EH (cell line): ENCODE measurements at places on chromosomes 5 and 9.

DNA sequence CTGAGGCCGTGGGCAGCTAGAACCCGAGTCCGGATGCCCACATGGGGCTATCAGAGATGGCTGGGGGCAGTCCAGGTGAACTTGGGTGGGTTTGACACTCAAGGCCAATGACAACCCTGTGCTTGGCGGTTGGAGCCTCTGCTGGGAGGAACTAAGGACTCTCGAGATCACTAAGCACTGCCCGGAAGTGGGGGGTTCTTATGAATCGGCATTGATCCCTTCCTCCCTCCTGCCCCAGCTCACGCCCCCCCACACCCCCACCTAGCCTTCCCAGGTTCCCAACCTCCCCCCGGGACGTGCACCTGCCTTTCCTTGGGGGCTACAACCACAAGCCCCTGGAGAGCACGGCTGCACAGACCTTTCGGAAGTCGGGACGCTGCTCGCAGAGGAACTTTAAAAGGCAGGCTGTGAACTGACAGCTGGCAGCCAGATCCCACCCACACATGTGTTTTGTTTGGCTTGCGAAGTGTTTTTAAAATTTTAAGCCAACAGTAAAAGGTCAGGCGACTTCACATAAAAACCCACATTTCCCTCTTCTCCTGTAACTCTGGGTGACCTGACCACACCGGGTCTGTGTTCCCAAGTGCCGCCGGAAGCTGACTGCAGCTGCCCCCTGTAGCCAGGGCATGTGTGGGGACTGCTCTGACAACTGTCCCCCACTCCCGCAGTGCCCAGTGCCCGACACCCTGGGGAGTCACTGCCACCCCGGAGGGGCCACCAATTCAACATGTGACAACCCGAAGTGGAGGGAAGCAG is 5.1 kb upstream of the RALGDS start:
- DNase-seq, result peak; percentile 65

DNA sequence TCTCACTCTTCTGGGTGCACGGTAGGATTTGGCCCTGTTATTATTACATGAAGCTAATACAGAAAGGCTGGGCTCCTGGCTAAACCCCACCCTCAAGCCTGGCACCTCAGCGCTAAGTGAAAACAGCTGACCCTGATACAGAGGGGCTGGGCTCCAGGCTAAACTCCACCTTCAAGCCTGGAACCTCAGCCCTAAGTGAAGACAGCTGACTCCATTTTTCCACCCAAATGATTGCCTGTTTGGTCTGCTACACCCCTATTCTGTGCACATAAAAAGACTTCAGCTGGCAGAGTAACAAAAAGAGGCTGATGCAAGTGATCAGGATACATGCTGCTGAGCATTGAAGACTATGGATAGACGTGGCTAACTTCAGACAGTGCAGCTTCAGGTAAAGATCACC is 148.4 kb upstream of the CLINT1 start:
- DNase-seq, result no peak

DNA sequence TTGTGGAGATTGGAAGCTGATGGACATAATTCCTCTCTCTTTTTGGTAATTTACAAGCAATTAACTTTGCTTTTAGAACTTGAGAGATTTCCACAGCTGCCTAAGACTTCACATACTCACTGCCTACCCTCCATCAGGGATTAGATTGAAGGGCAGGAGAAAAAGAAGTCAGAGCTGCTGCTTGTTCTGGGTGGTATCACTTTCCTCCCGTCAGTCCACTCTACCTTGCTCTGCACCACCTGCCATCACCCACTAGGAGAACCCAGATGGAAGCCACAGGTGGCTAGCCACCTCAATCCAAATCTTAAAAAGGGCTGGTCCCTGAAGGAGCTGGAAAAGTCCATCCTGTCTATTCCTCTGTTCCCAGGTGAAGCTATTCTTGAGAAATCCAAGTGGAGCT is 10.5 kb downstream of the IRF1 start:
- DNase-seq, result no peak

DNA sequence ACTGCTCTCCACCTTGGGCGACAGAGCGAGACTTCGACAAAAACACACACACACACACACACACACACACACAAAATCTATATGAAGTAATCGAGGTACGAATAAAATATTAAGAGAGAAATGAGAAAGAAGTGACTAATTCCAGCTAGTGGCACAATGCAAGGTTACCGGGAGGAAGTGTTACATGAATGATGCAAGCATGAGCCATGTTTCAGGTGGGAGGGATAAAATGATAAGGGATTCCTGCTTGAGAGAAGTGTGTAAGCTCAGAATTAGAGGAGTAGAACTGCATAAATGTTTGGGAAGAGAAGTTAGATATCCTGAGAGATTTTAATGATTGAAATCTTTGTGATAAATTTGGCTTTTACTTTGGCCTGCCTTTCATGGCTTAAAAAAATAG is 18.8 kb downstream of the HAPLN1 start:
- no peak for DNase-seq

GRCh38 chr9:89431930-89432725 is 65.8 kb downstream of the SEMA4D start:
- DNase-seq, result no peak

DNA sequence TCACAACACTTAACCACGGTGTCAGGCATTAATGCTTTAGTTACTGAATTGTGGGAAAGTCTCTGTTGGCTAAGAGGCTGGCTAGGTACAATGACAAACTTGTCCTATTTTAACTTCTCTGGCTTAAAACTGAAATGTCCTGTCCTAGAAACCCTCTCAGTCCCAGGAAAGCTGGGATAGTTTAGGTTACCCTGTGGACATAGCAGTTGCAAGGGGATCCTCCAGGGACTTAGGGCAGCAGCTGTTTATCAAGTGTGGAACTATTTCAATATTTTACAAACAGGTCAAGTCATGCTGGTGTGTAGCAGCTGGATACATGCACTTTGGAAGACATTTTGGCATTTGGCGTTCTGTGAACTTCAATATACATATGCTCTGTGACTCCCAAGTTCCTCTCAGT is 95.0 kb upstream of the ARRDC3 start:
- DNase-seq, result no peak

DNA sequence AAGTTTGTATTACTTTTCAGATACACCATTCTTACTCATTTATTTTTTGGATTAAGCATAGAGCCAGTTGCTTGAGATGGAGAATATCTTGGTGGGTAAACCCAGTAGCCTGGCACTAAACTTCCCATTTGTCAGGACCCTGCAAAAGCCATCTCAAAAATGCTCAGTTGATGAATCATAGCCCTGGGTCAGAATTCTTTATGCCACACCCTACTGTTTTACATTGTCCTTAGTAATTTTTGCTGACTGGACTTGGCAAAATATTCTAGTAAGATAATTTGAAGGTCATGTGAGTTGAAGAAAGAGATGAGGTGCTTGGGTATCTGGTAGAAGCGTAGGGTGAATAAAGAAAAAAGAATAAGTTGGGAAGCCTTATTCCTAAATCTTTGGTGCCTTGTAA is 50.7 kb downstream of the C7 start:
- no peak for DNase-seq

- no peak for DNase-seq
Observed at GRCh38 chr5:180113660-180114303, 42.2 kb upstream of the RNF130 start.

- no peak for DNase-seq
Observed at GRCh38 chr5:100841358-100842076, 61.6 kb downstream of the ST8SIA4 start.

DNA sequence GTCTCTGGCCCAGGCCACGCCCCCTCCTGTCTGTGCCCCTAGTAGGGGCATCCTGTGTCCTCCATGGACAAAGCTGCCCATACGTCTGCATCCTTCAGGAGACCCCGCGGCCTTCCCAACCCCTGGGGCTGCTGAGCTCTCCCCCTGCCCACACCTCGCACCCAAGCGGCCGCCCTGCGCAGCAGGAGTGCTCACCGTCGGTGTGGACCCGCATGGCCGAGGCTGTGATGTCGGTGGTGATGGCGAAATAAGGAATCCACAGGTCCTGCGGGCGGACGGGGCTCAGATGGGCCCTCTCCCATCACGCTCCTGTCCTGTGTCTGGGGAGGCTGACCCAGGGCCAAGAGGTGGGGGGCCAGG is 4.8 kb upstream of the NSMF start:
- no peak for DNase-seq

GRCh38 chr5:112004867-112005622 is 248.1 kb upstream of the NREP start:
- peak; percentile 93 for DNase-seq

DNA sequence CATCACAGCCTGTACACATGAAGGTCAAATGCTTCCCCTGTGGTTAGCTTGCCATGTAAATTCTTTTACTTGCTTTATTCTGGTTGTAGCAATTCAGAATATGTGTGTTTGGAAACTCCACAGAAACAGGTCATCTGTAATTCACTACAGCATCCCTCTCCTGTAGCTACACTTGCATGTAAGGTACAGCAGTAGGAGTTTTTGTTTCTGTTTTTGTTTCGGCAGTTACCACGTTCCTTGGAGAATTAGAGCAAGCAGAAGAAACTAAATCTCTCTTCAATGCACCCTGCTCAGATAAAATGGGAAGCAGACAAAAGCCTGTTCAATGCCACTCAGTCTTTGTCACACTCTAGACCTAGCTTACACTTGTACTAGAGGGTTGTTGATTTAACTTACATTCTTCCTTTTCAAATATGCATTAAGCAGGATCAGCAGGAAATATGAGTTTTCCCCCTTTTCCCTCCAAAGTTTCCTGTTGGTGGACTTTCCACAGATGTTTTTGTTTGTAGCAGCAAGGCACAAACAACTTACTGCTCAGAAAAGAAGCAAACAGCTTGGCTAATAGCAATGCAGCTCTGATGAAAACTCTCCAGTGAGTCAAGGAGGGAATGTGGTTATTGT is 80.9 kb downstream of the YIPF5 start:
- DNase-seq, result peak; percentile 40

- DNase-seq, result peak; percentile 30
Observed at GRCh38 chr5:157740229-157740610, 3.3 kb upstream of the LSM11 start.

DNA sequence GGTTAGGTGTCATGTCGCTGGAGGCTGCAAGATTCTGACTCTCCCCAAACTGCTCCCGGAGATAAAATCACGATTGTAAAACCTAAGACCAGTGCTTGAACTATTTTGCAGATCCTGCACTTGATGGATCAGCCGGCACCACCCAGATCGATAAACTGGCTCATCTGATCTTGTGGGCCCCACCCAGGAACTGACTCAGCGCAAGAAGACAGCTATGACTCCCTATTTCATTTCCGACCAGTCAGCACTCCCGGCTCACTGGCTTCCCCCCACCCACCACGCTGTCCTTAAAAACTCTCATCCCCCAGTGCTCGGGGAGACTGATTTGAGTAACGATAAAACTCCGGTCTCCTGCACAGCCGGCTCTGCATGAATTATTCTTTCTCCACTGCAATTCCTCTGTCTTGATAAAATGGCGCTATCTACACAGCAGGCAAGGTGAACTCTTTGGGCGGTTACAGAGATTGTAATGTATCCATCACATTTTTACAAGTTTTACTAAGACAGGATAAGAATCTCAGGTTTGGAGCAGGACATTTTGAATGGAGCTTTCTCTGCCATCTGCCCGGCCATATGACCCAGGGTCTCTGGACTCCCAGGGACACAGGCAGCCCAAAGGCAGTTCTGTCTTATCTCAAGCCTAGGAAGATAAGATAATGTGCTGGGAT is 10.6 kb upstream of the PPP1R26 start:
- DNase-seq, result peak; percentile 61

- DNase-seq, result peak; percentile 80
Observed at GRCh38 chr9:89374176-89374575, 55.9 kb downstream of the SECISBP2 start.

DNA sequence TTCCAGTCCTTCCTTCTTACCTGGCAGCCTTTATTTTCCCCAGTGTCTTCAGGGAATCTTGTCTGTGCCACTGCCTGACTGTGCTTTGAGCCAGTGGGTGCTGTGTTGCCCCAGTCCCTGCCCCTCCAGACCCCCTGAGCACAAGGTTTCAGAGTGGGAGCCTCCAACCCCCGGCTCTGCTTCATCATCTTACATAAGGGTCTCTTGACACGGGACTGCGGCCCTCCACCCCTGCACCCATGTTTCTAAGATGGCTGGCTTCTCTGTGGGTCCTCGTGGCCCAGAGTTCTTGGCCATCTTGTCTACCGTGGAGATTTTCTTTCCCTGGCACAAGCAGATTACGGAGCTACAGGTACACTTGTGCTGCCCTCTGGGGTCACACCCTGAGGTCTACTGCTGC is 194.1 kb downstream of the CACNA1B start:
- DNase-seq, result no peak

- no peak for DNase-seq
Observed at GRCh38 chr9:82894961-82895821, 167.8 kb downstream of the RASEF start.

DNA sequence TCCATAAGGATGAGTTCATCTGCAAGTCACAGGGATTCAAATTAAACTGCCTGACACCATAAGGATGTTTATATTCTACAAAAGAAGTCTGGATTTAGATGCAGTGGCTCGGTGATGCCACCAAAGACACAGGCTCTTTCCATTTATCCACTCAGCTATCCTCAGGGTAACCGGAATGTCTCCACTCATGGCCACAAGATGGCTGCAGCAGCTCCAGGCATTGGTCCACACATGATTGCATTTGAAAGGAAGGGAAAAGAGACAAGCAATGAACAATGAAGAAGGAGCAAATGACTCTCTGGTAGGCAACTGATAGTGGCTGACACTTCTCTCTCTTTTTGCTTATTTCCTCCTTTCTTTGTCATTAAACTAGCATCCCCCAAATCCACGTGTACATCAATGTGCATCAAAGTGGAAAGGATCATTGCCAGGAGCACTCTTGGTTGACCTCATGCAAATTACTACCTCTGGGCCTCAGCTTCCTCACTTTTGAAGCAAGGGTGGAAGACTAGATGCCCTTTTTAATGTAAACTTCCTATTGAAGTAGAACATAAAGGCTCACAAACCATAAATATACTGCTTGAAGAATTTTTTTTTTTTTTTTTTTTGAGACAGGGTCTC is 7.2 kb upstream of the SNX30 start:
- peak; percentile 44 for DNase-seq

DNA sequence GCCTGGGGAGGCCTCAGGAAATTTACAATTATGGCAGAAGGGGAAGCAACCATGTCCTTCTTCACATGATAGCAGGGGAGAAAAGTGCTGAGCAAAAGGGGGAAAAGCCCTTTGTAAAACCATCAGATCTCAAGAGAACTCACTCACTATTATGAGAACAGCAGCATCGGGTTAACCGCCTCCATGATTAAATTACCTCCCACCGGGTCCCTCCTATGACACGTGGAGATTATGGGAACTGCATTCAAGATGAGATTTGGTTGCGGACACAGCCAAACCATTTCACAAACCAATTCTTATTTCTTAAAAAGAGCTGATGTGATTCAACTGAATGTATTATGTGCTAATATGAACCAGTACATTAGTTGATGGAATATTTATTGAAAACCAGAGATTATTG is 63.9 kb downstream of the PARP8 start:
- no peak for DNase-seq
